Daoy (cell line): ENCODE measurements at places on chromosomes 11 and 22.

DNA sequence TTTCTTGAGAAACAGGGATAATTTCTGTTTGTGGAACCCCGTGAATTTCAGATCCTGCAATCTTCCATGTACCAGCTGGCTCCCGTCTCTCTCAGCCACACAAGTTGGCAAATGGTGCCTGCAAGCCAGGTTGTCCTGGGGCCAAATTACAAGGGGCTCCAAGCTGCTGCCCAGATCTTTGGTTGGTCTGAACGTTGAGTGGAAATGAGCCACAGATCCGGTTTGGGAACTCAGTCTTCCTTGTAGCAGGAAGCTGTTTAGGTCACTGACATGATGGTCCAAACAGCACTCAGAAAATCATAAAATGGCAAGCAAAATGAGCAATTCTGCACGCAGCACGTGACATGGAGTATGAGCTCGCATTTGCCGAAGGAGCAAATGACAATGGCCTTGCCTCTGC lies 1496.4 kb downstream of the TBC1D22A start:
- DNase-seq: no peak

- DNase-seq: no peak
Observed at GRCh38 chr11:9386901-9387300, 2.4 kb downstream of the IPO7 start.

GRCh38 chr22:29710922-29711593 lies 8.7 kb upstream of the CABP7 start:
- DNase-seq: peak; percentile 41

- no peak for DNase-seq
Observed at GRCh38 chr11:12640355-12640754, 33.9 kb upstream of the TEAD1 start.

DNA sequence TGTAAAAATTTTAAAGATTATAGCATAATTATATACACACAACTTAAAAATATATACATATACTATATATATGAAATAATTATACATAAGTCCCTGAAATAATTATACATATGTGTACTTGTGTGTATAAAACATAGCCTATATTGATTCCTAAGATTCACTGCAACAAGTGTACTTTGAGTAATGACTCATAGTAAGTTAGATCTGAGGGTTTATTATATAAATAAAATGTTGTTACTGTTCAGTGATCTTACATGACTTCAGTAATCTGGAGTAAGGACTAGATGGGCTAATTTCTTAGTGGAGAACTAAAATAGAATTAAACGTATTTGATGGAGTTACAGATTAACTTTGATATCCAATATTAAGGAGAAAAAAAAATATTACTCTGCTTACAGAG lies 350.5 kb downstream of the CNTN5 start:
- DNase-seq: no peak

GRCh38 chr11:4887591-4887990 lies 5.9 kb downstream of the OR51T1 start:
- no peak for DNase-seq

GRCh38 chr11:57804466-57804865 lies 42.9 kb downstream of the CTNND1 start:
- DNase-seq: no peak

DNA sequence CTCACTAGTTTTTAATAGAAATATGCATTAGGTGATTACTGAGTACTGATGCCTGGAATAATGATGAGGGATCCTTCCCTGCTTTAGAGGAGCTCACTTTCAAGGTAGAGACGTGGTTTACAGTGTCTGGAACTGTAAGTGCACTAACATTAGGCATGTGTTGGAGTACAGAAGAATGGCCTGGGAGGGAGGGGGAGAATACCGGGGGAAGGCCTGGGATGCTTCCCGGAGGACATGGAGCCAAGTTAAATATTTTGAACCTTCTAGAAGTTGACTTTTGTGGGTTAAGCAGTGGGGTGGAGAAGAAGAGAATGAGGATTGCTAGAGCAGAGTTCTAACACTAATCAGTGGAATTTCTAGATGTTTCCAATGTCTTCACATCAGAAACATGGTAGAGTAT lies 261.6 kb downstream of the NELL1 start:
- no peak for DNase-seq

DNA sequence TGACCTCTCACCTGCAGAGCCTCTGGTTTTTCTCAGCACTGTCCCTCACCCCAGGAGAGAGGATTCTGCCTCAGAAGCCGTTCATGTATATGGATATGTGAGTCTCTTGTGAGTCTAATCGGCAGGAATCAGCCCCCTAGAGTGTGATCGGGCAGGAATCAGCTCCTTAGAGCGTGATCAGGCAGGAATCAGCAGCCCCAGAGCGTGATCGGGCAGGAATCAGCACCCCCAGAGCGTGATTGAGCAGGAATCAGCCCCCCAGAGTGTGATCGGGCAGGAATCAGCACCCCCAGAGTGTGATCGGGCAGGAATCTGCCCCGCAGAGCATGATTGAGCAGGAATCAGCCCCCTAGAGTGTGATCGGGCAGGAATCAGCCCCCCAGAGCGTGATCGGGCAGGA lies 80.0 kb upstream of the EIF3D start:
- no peak for DNase-seq

DNA sequence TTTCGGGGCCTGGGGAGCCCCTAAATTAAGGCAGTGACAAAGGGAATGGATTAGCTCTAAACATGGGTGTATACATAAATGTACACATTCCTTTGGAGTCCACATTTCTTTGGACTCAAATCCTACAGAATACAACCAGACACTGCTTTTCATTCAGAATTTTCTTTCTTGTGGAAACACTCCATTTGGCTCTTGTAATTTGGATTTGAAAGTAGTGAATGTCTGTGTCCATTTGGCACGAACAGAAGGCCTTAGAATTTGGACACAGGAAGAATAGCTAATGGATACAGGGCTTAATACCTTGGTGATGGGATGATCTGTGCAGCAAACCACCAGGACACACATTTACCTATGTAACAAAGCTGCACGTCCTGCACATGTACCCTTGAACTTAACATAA lies 399.5 kb downstream of the NELL1 start:
- no peak for DNase-seq

DNA sequence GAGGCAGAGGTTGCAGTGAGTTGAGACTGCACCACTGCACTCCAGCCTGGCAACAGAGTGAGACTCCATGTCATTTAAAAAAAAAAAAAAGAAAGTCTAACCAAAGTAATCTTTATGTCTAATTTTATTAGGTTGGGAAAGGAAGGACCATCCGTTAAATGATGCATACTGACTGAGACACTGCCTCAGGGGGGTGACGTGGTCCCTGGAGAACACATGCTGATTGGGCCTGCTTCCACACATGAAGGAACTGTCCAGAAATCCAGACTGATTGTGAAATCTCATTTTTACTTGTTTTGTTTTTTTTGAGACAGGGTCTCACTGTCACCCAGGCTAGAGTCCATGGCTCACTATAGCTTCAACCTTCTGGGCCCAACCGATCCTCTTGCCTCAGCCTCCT lies 5.5 kb downstream of the SF3A1 start:
- no peak for DNase-seq

GRCh38 chr22:28874811-28875320 lies 8.5 kb upstream of the ZNRF3 start:
- DNase-seq: no peak

DNA sequence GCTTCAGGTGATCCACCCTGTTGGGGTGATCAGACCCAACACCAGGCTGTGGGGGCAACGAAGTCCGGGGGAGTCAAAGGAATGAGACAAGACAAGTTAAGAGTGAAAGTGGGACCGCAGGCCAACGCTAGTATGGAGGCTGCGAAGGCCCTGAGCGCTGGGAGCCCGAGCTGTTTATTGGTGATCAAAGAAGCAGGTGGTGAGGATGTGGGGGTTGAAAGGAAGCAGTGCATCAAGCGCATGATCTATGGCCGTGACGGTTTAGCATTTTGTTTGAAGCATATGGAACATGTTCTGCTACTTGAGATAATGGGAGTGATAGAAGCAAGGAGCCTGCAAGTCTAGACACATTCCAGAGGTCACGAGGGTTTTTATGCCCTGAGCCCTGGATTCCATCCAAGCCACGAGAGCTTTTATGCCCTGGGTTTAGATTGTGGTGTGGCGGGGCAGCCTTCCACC lies 49.5 kb downstream of the MCHR1 start:
- no peak for DNase-seq

GRCh38 chr11:22304337-22304961 lies 33.7 kb upstream of the SLC17A6 start:
- DNase-seq: no peak

- DNase-seq: no peak
Observed at GRCh38 chr22:32103658-32104315, 55.3 kb downstream of the C22orf42 start.

DNA sequence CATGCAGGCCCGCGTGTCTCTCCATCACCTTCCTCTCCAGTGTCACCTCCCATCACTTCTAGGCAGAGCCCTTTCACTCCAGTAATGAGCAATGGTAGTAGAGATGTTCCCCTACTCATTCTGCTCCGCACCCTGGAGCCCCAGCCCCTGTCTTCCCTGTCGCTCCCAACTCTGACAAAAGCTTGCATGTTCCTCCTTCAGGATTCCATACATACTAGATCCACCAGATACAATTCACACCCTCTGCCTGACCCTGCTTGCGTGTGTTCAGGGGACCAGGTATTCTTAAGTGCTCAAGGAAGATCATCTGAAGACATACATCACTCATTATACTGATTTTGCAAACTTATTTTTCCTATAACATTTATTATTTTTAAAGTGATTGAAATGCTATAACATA lies 222.7 kb downstream of the SNX19 start:
- DNase-seq: no peak

- DNase-seq: no peak
Observed at GRCh38 chr11:121117788-121118187, 16.7 kb downstream of the TECTA start.

DNA sequence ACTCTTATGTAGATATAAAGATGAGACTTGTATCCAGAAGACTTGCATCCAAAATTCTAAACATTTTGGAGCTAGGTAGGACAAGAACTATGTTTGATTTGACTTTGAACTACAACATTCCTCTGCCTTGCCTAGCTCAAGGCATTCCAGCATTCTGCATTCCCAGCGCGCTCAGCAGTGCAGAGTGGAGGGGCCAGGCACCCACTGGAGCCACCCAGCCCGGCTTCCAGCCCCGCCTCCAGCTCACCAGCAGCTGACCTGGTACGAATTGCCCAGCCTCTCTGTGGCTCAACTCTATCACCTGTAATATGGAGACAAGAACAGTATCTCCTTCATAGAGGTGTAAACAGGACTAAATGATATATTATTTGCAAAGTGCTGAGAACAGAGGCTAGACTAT lies 28.8 kb downstream of the PRDM10 start:
- no peak for DNase-seq

DNA sequence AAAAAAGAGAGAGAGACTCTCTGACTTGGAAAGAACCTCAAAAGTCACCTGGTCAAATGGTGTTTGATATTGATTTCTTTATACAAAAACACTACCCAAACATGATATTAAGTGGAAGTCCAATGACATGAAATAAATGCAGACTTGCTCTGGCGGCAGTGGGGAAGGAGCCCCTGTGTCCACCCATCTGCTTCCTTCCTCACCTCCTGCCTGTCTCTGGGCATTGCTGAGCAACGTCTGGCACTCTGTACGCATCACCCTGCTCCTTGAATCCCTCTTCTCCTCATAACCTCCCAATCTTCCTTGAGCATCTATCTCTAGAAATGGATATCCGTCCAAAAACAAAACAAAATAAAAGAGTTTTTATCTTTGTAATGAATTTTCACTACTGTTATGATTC lies 39.9 kb upstream of the GRAMD1B start:
- no peak for DNase-seq

GRCh38 chr11:36777311-36777710 lies 179.3 kb upstream of the RAG2 start:
- DNase-seq: no peak

GRCh38 chr11:100550912-100551632 lies 136.0 kb upstream of the ARHGAP42 start:
- no peak for DNase-seq

GRCh38 chr11:68756171-68756766 lies 4.9 kb upstream of the TESMIN start:
- DNase-seq: peak; percentile 14

- no peak for DNase-seq
Observed at GRCh38 chr11:113351480-113351879, 36.1 kb upstream of the ANKK1 start.

DNA sequence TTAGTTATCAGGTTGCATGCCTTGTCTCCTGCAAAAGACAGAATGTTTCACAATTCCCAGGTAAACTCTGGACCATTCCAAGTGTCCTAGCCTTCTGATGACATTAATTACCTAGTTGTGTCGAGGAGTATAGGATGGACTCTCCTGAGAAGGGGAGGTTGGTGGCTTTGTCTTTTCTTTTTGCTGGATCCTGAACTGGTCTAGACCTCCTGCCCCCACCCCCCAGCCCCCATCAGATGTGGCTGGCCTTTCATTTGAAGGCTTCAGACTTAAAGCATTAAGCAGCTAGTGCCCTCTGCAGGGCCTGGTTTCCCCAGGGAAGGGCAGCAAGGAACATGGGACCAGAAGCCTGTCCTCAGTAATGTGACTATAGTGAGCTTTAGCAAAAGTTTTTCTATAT lies 9.7 kb downstream of the MCAM start:
- DNase-seq: no peak

GRCh38 chr11:9069256-9069655 lies 22.1 kb downstream of the SCUBE2 start:
- DNase-seq: no peak

DNA sequence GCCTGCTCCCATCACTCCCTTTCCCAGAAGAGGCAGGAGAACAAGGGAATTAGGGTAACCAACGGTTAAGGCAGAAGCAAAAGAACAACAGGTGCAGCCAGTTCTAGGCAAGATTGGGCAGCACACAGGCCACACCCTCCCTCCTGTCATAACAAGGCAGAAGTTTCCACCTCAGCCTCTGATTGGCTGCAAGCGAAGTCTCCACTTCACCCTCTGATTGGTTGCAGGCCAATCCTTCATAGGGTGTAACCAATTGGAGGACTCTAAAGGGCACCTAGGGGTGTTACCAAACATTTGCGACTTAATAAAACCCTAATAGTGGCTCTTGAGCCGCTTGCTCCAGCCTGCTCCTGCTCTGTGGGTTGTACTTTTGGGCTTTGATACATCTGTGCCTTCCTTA lies 153.8 kb downstream of the CACNA1I start:
- peak; percentile 14 for DNase-seq

DNA sequence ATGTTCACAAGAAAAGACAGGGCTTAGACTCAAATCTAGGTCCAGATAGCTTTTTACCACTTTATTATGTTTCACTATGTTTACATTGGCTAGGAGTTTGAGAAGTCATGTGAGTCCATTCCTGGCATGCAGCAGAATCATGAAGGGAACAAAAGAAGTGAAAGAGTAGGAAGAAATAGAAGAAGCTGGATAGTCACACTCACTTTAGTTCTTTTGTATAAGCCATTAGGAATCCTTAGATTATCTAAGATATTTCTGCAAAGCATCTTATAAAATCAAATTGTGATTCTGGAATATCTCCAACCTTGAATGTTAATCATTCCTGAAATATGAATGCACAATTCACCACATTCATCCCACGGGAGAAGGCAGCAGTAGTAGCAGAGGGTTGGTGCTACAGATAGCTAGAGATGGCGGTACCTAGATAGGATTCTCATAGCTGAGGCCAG lies 31.9 kb downstream of the MAML2 start:
- DNase-seq: peak; percentile 57

GRCh38 chr22:19779011-19779421 lies 18.4 kb downstream of the TBX1 start:
- DNase-seq: no peak
